ENCODE measurements at places on chromosomes 3 and 15. TPM values are rescaled to one million over a fixed set of nuclear protein-coding genes. Genes with fewer than 3 reads are reported as not detected.

- DNase-seq = no peak
Measured at GRCh38 chr3:58188921-58189451, 21.8 kb downstream of the DNASE1L3 start.

GRCh38 chr3:141489203-141489602, 2.4 kb downstream of the RASA2 start:
- no peak for DNase-seq

DNA sequence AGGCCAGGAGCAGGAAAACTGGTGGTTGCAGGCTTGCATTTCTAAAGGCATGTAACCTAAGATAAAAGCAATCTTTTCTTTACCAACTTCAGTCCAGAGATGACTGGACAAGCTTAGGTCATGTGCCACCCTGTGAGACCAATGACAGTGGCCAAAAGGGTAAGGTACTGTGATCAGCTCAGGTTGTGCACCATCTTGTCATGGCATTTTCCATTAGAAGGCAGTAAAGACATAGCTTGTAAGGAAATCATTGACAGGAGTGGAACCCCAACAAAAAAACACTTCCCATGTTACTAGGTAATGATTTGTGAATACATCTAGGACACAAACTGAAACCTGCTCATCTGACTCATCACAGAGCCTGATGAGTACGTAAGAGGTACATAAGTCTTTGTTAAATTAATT, 35.2 kb downstream of the SSR3 start:
- DNase-seq = no peak

- no peak for DNase-seq
Measured at GRCh38 chr3:114393367-114394072, 99.7 kb downstream of the TIGIT start.

DNA sequence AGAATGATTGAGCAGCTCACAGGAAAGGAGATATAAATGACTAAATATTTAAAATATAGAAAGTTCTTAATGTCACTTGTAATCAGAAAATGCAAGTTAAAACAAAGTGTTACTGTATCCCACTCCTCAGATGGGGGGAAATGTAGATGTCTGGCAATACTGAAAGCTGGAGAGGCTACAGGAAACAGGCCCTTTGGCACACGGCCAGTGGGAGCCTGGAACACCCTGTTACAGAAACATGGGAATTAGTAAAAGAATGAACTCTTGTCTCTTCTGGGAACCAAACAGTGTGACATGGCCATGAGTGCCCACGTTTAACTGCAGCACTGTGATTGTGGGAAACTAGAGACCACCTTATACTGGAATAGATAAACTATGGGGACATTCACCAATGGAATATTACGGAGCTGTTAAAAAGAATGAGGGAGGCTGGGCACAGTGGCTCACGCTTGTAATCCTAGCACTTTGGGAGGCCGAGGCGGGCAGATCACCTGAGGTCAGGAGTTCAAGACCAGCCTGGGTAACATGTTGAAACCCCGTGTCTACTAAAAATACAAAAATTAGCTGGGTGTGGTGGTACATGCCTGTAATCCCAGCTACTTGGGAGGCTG, 50.2 kb downstream of the CDCP1 start:
- no peak for DNase-seq

ZIC4 gene
- total RNA-seq = 0.25 TPM

CX3CR1 gene
- total RNA-seq = not detected

MAP1A gene
- total RNA-seq = 4.0 TPM

All from neural progenitor cell (in vitro differentiated cells).